ENCODE measurements at places on chromosomes 2 and 18.

DNA sequence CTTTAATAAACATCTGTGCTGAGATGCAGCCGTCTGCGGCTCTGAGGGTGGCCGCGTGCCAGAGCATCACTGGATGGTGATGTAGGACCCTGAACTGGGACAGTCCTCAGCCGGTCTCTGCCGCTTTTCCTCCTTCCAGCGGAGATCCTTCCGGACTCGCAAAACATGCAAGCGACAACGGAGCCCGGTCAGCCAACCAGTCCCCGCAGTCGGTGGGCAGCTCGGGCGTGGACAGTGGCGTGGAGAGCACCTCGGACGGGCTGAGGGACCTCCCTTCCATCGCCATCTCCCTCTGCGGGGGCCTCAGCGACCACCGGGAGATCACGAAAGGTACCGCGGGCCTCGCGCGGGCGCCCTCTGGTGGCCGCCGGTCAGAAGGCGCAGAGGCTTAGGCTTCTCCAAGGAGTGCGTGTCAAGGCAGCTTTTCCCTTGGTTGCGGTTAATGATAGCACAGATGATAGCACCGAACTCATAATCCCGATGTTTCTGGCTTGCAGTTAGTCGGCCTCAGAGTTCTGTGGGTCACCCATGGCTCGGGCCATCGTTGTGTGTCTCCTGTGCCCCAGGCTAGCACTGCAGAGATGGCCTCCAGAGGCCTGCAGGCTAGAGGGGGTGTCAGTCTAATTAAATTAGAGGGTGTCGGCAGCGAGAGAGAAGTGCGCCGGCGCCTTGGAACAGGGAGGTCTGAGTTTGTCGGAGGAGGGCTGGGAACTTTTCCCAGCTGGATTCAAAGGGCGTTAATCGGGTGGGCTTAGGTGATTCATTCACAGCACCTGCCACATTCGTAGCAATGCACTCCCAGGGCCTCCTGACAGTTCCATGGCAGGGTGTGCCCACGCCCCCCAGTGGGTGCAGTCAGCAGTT, 38.5 kb downstream of the LPIN1 start:
- DNase-seq: peak; percentile 41

- DNase-seq: no peak
These were observed 524 bp upstream of the KLHL14 start for GRCh38 chr18:32773382-32773712.

DNA sequence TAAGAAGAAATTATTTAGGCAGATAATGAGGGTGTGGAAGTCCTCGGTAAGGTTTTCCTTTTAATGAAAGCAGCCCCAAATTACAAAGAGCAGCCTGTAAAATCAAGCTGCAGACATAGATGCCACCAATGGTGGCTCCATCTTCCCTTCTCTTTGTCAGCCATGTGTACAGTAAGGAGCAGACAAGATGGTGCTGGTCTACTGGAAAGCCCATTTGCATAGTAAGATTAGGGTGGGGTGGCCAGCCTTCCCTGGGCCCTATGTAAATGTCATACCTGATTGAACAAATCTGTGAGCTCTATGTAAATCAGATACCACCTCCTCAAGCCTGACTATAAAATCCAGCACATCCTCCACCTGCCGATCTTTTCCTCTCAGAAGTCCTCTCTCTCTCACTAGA, 154.4 kb upstream of the SERTAD2 start:
- DNase-seq: no peak

DNA sequence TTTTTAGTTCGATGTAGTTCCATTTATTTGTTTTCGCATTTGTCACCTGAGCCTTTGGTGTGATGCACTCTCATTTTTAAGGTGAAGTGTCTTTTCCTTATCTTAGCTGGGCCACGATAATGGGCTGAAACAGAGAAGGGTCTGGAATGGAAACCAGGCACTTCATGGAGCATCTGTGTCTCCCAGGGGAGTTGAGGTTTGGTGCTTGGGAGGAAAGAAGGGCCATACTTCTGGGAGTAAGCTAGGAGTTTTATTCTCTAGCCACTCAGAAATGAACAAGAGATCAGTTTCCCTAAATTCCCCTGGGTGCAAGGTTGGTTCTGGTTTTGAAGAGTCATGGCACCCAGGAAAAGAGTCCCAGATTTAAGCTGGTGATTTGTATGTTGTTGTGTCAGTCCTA, 179.4 kb upstream of the CXCR4 start:
- no peak for DNase-seq

GRCh38 chr18:21393986-21394385, 152.0 kb downstream of the GREB1L start:
- no peak for DNase-seq

GRCh38 chr2:127650041-127650784, 4.3 kb downstream of the GPR17 start:
- DNase-seq: no peak

DNA sequence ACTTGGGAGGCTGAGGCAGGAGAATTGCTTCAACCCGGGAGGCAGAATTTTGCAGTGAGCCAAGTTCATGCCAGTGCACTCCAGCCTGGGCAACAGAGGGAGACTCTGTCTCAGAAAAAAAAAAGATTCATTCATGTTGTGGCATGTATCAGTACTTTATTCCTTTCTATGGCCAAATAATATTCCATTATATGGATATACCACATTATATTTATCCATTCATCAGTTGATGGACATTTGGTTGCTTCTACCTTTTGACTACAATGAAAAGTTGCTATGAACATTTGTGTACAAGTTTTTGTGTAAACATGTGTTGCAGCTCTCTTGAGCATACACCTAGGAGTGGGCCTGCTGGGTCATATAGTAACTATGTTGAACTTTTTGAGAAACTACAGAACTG, 9.2 kb upstream of the MAT2A start:
- no peak for DNase-seq

- no peak for DNase-seq
These were observed 21.5 kb downstream of the NABP1 start for GRCh38 chr2:191699341-191699945.

GRCh38 chr2:146457221-146457620, 1387.6 kb upstream of the ACVR2A start:
- no peak for DNase-seq

- peak; percentile 15 for DNase-seq
These were observed 1.5 kb upstream of the PCBP1 start for GRCh38 chr2:70085711-70086277.
